ENCODE measurements at places on chromosomes 6 and 20. TPM values are rescaled to one million over a fixed set of nuclear protein-coding genes. Genes with fewer than 3 reads are reported as not detected.

- no peak overlapping the region for H3K4me3 ChIP-seq
- H3K27me3 ChIP-seq, result peaks cover 9% of the 10 kb centered on the region
- no peak for DNase-seq
Measured at GRCh38 chr6:159376516-159377158, 207.4 kb downstream of the FNDC1 start.

- no peaks in the 10 kb centered on the region for H3K4me1 ChIP-seq
- H3K27me3 ChIP-seq, result peaks cover 12% of the 10 kb centered on the region
- no peaks in the 10 kb centered on the region for H3K36me3 ChIP-seq
- DNase-seq, result no peak
Measured at GRCh38 chr20:61205769-61206168, 46.3 kb upstream of the CDH4 start.

Gene CLPSL2
- not detected for total RNA-seq

Gene CEP43
- total RNA-seq, result 27.3 TPM

Gene GPSM3
- total RNA-seq, result 68.4 TPM

GRCh38 chr6:142676027-142676443 is 268.9 kb downstream of the HIVEP2 start:
- H3K36me3 ChIP-seq, result no peaks in the 10 kb centered on the region
- H3K27me3 ChIP-seq, result no peaks in the 10 kb centered on the region
- no peak overlapping the region for H3K27ac ChIP-seq

DNA sequence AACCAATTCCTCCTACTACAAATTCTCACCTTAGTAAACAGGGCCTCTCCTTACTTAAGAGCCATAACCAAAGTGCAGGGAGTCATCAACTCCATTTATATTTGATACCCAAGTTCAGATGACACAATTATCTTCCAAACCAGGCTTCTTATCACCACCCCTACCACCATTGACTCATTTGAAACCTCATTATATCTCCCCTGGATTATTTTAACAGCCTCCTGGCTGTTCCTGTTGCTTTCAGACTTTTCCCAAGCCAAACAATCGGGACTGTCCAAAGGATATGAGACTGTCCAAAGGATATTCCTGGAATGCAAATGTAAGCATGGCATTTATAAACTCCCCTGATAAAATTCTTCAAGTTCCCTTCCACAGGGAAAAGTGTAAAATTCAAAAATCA is 394.3 kb downstream of the MAFB start:
- no peak overlapping the region for H3K27ac ChIP-seq
- no peaks in the 10 kb centered on the region for H3K4me1 ChIP-seq
- no peak for DNase-seq
- H3K4me3 ChIP-seq, result no peak overlapping the region

- no peak overlapping the region for H3K27ac ChIP-seq
- no peak for DNase-seq
- peaks cover 19% of the 10 kb centered on the region for H3K36me3 ChIP-seq
Measured at GRCh38 chr6:20833881-20834515, 299.7 kb downstream of the CDKAL1 start.

- H3K27ac ChIP-seq, result no peak overlapping the region
- H3K36me3 ChIP-seq, result peaks cover 18% of the 10 kb centered on the region
- H3K4me1 ChIP-seq, result peaks cover 15% of the 10 kb centered on the region
- peak; percentile 49 for DNase-seq
- H3K4me3 ChIP-seq, result no peak overlapping the region
Measured at GRCh38 chr6:149190224-149190831, 127.2 kb upstream of the TAB2 start.

DNA sequence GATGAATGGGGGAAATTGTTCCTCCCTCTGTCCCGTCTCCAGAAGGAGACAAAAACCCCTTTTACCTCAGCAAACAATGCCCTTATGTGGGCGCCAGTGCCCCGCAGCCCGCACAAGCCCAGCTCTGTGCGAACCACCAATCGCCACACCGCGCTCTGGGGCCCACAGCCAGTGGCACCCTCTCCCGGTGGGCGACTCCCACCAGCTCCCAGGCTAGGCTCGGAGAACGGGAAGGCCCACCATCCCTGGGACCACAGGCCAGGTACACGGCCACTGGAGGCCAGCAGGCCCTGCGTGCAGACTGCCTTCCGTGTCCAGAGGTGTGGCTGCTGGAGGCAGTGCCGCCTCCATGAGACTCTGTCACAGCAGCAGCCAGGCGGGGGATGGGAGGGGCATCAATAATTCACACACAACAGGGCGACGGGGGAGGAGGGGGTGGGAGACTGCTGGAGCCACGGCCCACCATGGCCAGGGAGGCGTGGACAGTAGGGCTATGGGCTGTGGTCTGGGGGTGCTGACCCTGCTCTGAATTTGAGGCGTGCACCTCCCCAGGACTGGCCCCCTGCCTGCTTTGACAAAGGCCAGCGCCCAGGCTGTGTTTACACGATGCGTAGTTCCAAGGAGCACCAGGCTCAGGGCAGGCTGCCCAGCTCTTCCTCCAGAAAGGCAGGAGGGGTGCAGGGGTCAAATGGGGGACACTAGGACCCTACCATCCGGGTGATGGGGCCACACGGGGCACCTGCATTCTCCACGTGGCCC is 105.7 kb downstream of the ASXL1 start:
- no peaks in the 10 kb centered on the region for H3K36me3 ChIP-seq
- no peak overlapping the region for H3K27ac ChIP-seq
- no peaks in the 10 kb centered on the region for H3K4me1 ChIP-seq

Gene ULBP3
- total RNA-seq, result 1.1 TPM

GRCh38 chr6:55568808-55569439 is 10.1 kb downstream of the HMGCLL1 start:
- no peaks in the 10 kb centered on the region for H3K4me1 ChIP-seq
- no peak overlapping the region for H3K27ac ChIP-seq
- H3K4me3 ChIP-seq, result no peak overlapping the region
- no peak for DNase-seq

DNA sequence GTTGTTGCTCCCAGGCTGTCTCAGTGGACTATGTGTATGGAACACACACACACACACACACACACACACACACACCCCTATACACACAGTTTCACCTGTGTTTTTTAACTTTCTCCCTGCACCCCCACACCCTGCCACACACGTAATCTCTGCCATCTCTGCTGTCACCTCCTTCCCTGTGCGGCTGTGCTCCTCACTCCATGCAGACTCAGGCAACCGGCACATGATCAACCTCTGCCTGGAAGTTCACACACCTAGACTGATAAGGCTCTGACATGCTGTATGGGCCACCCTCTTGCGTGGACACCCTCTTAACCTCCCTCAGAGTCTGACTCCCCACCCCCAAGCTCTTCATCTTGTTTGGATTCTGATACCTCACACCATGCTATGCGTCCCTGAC is 152.3 kb upstream of the THEMIS start:
- H3K27ac ChIP-seq, result no peak overlapping the region
- no peak overlapping the region for H3K4me3 ChIP-seq
- H3K36me3 ChIP-seq, result peaks cover 30% of the 10 kb centered on the region
- no peaks in the 10 kb centered on the region for H3K27me3 ChIP-seq
- no peak for DNase-seq

Gene SLC52A3
- total RNA-seq, result 0.25 TPM

Gene FAM209B
- total RNA-seq, result 0.60 TPM

Gene GABRR1
- not detected for total RNA-seq

Gene RIPOR3
- total RNA-seq, result not detected

- H3K27me3 ChIP-seq, result no peaks in the 10 kb centered on the region
- DNase-seq, result no peak
- no peak overlapping the region for H3K27ac ChIP-seq
- H3K4me1 ChIP-seq, result peaks cover 13% of the 10 kb centered on the region
- no peak overlapping the region for H3K4me3 ChIP-seq
Measured at GRCh38 chr20:53773792-53774401, 180.3 kb upstream of the ZNF217 start.

GRCh38 chr6:154919806-154920205 is 75.3 kb upstream of the TIAM2 start:
- no peak overlapping the region for H3K4me3 ChIP-seq
- DNase-seq, result no peak
- no peak overlapping the region for H3K27ac ChIP-seq
- no peaks in the 10 kb centered on the region for H3K27me3 ChIP-seq
- H3K4me1 ChIP-seq, result peaks cover 9% of the 10 kb centered on the region
- H3K36me3 ChIP-seq, result no peaks in the 10 kb centered on the region

DNA sequence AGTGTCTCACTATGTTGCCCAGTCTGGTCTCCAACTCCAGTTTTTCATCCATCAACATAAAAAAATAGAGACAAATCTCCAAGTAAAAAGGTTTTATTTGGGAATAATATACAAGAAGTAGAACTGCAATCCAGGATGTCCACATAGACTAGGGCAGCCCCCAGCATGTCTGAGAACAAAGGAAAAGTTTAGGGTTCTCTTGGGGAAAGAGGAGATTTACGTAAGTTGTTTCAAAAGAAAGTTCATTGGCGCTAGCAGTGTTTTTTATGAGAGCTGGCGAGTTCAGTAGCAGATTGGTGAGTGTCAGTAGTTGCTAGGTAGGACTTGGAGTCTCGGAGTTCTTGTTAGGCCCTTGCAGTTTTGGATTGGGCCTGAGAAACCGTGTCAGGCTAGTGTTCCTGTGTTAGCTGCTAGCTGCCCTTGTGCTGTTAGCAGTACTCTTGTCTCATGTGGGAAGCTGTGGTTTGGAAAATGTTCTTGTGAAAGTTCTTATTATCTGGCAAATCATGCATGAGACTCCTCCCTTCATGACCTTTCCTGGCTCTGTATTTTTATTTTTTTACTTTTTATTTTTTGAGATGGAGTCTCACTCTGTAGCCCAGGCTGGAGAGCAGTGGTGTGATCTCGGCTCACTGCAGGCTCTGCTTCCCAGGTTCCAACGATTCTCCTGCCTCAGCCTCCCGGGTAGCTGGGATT is 24.7 kb downstream of the TTLL9 start:
- no peak for DNase-seq
- H3K4me3 ChIP-seq, result no peak overlapping the region
- peaks cover 8% of the 10 kb centered on the region for H3K27me3 ChIP-seq
- H3K27ac ChIP-seq, result no peak overlapping the region

GRCh38 chr6:39882531-39882899 is 51.7 kb downstream of the MOCS1 start:
- no peaks in the 10 kb centered on the region for H3K4me1 ChIP-seq
- H3K4me3 ChIP-seq, result no peak overlapping the region
- no peak overlapping the region for H3K27ac ChIP-seq
- H3K27me3 ChIP-seq, result peaks cover 10% of the 10 kb centered on the region
- H3K36me3 ChIP-seq, result no peaks in the 10 kb centered on the region

Gene MACROD2
- 0.12 TPM for total RNA-seq

Gene EGFL8
- 14.0 TPM for total RNA-seq

Gene CRISP3
- not detected for total RNA-seq

- H3K27ac ChIP-seq, result no peak overlapping the region
- H3K4me3 ChIP-seq, result no peak overlapping the region
- no peaks in the 10 kb centered on the region for H3K36me3 ChIP-seq
- H3K4me1 ChIP-seq, result peaks cover 24% of the 10 kb centered on the region
- H3K27me3 ChIP-seq, result peaks cover 10% of the 10 kb centered on the region
Measured at GRCh38 chr6:29702519-29703103, 20.6 kb upstream of the HLA-F start.

DNA sequence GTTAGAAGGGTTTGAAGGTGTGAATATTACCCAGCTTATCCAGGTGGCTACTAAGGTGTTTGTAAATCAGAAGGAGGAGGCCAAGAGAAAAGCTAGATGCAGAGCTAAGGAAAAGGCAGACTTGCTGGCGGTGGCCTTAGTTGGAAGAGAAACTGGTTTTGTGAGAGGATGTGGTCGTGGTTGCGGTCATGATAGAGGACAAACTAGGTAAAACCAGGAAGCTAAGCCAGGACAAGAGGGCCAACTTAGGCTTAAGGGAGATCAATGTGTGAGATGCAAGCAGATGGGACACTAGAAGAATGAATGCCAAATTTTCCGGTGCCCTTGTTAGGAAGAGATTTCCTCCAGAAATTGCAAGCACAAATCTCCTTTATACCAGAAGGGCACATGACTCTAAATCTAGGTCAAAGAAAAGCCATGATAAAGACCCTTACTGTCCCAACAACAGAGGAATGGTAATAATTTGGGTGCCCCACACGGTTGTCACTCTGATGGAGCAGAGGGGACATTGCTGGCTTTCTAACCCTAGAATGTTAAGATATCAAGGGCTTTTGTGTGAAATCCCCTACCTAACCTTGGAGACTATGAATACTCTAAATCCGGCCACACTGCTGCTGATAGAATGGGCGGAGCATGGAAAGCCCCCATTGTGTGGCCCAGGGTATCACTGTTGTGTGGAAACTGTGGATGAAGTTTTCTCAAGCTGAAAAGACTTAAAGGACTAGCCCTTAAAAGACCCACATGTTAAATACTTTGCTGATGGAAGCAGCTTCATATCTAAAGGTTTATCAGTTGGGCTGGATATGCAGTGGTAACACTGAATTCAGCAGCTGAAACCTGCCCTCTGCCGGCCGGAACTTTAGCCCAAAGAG is 7.8 kb downstream of the IL22RA2 start:
- peak overlapping the region; percentile 67 for H3K27ac ChIP-seq
- H3K36me3 ChIP-seq, result no peaks in the 10 kb centered on the region
- DNase-seq, result peak; percentile 33

DNA sequence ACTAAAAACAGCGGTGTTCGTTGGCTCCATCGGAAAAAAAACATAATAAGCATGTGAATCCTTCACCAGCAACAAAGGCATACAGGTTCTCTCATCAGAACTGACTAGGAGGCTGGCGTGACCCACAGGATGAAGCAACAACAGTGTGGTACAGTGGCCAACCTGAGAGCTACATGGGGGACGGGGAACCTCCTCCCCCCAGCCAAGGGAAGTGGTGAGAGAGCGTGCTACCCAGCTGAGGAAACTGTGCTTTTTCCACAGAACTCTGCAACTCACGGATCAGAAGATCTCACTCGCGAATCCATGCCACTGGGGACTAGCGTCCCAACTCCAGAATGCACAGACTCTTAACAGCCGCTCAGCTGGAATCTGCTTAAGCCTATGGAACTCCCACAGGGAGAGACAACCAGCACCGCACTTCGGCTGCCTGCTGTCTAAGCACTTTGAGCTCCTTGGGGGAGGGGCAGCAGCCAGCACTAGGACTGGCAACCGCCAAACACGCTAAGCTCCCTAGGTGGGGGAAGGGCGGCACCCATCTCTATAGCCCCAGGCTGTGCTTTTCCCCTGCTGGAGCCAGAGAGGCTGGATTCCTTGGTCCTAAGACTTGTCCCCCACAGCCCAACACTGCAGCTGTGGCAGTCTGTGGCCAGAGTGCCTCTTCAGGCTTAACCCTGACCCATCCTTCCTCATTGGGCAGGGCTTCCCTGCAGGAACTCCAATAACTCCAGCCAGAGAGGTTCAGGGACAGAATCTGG is 538.3 kb upstream of the BTBD3 start:
- H3K27me3 ChIP-seq, result no peaks in the 10 kb centered on the region
- no peak overlapping the region for H3K4me3 ChIP-seq
- H3K36me3 ChIP-seq, result no peaks in the 10 kb centered on the region
- no peak for DNase-seq
- no peaks in the 10 kb centered on the region for H3K4me1 ChIP-seq
- H3K27ac ChIP-seq, result no peak overlapping the region
